Activated T-helper 1 cell treated with anti-CD3 and anti-CD28 coated beads, Interleukin-2, amount 50 U/mL, for 16 hours (primary cell): ENCODE measurements at places on chromosomes 11 and 22.

DNA sequence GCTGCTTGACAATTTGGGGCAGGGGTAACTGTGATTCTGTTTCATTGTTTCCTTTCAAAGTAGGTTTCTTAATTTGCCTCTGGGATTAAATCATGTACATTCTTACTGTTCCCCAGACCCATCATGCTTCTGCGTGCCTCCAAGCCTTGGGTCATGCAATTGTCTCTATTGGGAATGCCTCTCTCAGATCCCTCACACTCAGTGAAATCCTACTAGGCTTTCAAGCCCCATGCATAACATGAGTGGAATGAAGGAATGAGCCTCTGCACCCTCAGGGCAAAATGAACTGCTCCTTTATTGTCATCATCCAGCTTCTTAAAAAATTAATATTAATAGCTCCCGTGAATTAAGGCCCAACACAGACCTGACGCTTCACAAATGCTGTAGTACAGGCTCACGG is 381.7 kb downstream of the TENM4 start:
- DNase-seq = no peak

- DNase-seq = no peak
These were observed 669 bp downstream of the KDM4D start for GRCh38 chr11:94974178-94974577.

- DNase-seq = no peak
These were observed 34.9 kb upstream of the DAGLA start for GRCh38 chr11:61645179-61645868.

DNA sequence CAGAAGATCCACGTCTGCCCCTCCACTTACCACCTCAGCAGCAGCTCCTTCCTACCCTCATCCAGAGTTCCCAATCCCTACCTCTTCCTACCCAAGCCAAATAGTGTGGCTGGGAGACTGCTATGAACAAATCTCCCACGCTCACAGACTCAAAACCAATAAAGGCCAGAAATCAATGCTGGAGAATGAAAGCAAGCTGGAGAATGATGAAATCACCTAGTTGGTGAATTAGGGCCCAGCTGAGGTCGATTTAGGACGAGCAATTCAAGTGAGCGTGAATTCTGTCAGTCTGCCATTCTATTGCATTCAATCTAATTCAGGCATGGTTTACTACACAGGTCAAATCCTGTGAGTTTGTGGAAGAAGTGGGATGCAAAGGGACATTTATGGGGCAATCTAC is 22.5 kb downstream of the COMMD9 start:
- DNase-seq = no peak

DNA sequence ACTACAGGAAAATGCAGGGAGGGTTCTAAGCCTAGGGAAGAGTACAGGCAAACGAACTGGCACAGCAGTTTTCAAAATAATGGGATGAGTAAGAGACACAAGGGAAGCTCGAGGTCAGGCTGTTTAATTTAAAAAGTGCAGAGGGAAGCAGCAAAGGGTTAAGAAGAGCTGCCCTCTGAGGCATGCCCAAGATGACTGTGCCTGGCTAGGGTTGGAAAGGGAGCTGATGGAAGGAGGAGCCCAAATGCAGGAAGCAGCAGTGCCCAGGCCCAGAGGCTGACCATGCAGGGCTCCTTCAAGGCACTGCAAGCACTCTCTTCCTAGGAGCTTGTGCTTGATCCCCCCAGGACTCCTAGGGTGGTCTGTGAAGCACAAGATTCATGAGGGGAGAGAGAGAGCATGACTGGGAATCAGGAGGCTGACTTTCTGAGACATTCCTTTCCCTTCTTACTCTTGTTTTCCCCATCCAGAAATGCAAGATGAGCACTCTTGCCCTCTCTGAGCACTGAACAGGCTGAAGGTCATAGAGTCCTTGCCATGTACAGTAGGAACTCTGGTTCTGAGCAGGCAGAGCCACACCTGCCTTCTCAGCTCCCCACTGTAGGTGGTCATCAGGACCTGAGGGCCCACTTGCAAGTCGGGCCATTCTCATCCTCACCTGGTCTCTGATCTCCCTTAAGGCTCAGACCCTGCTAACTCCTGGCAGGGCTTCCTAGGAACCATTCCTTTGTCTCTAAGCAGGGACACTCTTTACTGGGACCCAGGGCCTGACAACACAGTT is 46.7 kb upstream of the DRD2 start:
- no peak for DNase-seq

DNA sequence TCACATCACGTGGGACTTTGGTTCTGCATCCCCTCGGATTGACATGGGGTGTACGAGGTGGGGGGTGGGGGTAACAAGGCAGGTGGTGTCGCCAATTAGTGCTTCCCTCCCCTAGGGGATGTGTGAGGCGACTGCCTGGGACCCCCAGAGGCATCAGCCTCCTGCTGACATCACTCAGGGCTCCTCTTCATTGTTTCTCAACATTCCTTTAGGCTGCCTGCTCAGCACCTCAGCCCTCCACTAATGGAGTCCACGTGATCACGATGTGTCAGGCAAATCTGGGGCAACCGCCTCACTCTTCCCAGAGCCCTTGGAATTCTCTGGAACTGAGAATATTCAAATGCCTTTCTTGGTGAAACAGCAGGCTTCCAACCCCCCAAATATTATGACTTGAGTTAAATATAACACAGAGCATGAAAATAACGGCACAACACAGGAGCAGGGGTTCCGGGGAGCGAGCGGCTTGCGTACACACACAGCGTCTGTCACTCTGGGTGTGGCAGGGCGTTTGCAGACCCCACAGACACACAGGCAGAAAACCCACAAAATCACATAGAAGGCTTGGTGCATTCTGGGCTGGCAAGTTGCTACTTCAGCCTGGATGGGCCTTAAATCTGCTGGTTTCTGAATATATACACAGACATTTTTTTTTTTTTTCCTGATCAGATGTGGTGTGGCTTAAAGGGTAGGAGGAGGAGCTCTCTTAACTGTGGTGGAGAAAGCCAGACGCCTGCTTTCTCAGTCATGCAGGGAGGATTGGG is 170.1 kb upstream of the CADM1 start:
- no peak for DNase-seq

DNA sequence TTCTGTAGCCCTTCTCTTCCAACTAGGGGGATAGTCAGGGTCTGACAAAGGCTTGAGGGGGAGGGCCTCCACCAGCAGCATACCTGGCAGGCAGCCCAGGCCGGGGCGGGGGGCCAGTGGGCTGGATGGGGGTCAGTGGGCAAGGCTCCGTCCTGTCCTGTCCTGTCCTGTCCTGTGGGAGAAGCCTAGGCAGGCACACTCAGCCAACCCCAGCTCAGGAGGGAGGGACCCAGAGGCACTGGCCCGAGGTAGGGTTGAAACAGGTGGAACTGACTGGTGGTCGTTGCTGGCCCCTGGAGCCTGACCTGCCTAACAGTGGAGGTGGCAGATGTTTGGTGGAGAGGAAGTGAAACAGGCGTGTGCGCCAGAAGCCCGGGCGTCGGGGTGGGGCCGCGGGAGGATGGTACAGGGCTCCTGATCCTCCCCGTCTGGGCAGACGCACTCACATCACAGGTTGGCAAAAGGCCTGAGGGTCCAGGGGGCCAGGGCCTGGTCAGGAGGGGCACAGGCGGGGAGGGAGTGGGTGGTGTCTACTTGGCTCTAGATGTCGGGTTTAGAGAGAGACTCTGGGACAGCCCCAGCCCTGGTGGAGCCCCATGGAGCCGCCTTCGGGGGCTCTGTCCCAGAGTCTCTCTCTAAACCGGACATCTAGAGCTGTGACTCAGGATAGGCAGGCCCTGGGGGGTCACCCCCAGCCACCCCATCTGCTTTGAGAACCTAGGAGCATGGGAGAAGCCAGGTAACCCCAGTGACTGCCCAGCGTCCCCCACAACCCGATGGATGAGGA is 32.5 kb upstream of the GRAMD4 start:
- no peak for DNase-seq

GRCh38 chr11:13366266-13367026 is 88.9 kb downstream of the BMAL1 start:
- DNase-seq = no peak

DNA sequence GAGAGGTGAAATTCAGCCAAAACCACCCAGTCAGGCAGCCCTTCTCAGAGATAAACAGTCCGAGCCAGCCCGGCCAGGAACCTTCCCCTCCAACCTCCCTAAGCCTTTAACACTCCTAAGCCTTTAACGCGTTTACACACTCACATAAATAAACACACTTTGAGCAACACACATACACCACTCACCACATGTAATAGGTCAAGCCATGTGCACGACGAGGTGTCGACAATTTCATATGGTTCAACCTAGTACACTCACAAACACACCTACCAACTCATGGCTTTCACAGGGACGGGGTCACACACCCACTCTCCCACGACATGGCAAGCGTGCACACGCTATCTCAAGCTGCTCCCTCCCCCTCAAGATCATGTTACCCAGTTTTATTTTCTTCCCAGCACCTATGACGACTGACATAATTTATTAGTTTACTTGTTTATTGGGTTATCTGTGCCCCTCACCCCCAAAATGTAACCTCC is 15.5 kb downstream of the SLC43A1 start:
- no peak for DNase-seq

- DNase-seq = no peak
These were observed 14.9 kb upstream of the ADA2 start for GRCh38 chr22:17234144-17234623.

GRCh38 chr11:64604458-64605243 is 13.6 kb downstream of the SLC22A12 start:
- no peak for DNase-seq

- DNase-seq = no peak
These were observed 59.5 kb downstream of the TTC17 start for GRCh38 chr11:43418197-43418596.

- no peak for DNase-seq
These were observed 551.8 kb downstream of the NTM start for GRCh38 chr11:131922220-131922619.

GRCh38 chr11:72070491-72070890 is 9.9 kb downstream of the NUMA1 start:
- DNase-seq = no peak

DNA sequence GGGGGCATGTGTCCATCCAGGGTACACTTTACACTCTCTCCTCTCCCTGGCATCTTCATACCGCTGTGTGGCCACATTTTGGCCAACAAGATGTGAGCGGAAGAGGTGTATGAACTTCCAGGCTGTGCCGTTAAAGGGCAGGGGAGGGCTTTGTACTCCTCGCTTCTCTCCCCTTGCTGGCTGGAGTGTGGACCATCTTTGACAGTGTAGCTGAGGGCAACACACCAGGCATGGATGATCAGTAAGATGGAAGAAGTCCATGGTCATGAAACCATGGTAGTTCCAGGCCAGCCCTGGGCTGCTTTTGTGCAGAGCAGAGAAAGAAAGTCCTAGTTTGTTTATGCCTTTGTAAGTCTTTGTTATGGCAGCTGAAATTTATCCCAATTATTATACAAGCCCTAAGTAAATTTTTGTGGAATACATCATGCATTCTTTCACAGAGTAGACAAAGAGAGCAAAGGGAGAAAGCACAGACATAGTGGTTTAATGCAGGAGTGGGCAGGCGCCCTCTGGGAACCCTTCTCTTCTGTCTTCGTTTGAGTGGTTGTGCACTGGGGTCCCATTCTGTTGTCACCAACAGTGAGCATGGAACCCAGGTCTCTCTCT is 70.4 kb downstream of the FBXO7 start:
- DNase-seq = no peak

GRCh38 chr11:17259519-17259918 is 17.0 kb upstream of the NUCB2 start:
- DNase-seq = no peak

GRCh38 chr11:45928535-45929215 is 6.2 kb downstream of the LARGE2 start:
- no peak for DNase-seq
